Ammon's horn (tissue), 1 donor: ENCODE measurements at places on chromosomes 13 and 19.

GRCh38 chr13:70042193-70042592 is 65.4 kb upstream of the ATXN8OS start:
- DNase-seq, result no peak

DNA sequence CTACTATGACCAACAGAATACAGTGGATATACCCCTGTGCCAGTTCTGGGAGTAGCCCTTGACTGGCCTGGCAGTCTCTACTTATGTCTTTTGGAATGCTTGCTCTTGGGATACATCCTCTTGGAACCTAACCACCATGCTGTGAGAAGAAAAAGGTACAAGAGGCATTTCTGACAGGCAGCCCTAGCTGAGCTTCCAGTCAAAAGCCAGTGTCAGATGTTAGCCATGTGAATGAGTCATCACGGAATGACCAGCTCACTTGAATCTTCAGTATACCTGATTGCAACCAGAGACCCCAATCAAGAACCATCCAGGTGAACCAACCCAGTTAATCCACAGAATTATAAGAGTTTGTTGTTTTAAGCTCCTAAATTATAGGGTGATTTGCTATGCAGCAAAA is 4.1 kb downstream of the CCDC169 start:
- no peak for DNase-seq

DNA sequence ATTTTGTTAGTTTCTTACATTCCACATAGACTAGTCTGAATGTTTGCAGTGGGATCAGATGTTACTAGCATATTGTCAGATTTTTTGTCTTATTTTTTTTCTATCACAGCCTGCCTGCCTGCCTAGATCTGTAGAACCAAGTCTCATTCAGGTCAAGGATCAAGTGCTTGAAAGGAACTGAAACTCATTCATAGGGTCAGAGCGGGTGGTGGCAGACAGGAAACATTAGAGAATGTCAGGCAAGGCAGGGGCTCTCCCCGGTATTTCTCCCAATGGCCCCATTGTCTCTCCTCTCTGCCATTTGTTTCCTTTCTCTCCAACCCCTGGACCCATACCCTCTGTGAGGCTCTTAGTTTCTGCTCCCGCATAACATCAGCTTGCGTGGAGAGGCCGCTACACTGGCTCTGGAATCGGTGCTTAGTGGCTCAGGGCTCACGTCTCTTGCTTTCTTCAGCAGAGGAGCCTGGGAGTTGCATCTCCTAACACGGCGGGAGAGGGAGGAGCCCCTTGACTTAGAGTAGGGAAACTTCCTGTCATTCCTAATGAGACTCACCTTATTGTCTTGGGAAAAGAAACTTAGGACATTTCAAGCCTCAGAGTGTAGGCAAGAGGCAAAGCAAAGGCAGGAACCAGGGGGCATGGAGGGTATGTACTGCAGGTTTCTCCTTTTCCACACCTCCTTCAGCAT is 35.6 kb upstream of the SPATA13 start:
- DNase-seq, result peak; percentile 52

- no peak for DNase-seq
Observed at GRCh38 chr13:47463726-47464125, 537.3 kb downstream of the SUCLA2 start.

DNA sequence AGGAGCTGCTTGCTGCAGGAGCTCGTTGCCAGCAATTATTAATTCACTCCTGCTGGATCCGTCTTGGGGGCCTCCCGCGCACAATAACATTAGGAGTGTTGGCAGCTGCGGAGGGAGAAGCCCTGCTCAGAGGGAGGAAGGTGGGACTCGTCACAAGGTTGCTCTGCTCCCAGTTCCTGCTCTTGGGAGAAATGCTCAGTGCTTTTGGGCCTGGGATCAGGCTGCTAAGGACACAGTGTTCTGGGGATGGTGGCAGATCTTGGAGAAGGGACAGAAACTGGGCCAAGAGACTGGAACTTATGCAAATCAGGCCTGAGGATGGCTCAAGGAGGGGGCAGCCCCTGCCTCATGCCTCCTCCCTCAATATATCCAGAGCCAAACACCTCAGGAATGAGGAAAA is 78.9 kb upstream of the OLFM4 start:
- DNase-seq, result peak; percentile 56

DNA sequence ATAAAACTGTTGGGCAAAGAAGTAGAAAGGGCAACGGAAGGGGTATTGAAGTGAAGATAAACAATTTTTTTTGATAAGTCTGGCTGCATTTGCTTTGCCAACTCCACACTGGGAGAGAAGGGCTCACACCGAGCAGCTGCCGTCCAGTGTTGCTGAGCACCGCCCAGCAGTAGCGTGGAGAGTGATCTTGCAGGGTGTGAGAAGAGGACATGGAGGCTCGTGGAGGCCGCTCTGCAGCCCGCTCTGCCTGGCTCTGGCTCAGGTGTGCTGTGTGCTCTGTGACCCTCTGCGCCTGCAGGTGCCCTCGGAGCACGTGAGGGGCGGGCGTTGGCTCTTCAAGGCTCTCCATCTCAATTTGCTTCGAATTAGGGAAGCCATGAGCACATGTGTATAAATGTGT is 35.9 kb upstream of the TEX29 start:
- DNase-seq, result no peak

DNA sequence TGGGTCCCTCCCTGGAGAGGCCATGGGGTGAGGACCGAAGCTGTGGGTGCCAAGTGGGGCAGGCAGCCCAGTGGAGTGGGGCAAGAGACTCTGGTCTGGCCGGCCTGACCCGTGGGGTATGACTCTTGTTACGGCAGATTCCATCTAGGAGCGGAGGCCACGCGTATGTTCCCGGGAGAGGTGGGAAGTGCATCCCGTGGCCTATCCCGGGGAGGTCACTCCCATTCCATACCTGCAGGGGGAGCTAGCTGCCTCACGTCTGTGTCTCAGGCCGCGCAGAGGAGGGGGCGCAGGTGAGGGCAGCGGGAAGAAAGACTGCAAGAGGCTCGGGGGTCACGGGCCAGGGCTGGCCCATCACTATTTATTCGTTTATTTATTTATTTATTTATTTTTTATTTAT is 4.9 kb downstream of the CSNK1G2 start:
- no peak for DNase-seq

DNA sequence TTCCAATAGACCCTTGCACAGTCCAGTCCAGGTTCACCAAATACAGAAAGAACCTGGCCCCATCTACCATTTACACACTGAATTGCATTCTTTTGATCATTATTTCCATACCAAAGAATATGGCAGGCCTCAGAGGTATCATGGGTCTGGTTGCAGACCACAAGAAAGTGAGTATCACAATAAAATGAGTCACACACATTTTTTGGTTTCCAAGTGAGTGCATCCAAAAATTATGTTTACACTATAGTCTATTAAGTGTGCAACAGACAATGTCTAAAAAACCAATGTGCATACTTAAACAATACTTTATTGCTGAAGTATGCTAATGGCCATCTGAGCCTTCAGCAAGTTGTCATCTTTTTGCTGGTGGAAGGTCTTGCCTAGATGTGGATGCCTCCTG is 105.3 kb downstream of the SPACA7 start:
- DNase-seq, result no peak

DNA sequence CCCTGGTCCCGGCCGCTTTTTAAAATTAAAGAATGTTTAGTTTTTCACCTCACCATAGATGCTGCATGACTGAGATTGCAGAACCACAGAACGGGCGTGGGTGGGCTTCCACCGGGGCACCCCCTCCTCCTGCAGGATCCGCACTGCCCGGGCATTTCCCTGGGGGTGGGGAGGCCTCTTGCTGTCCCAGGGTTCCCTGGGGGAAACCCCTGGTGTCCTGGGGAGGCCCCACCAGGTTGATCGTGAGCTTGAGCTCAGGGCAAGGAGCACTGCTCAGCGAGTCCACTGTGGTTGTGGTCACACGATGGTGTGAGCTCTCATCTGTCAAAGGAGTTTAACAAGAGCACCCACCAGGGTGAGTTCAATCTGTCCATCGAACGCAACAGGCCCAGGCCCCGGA is 11.4 kb upstream of the TCF3 start:
- DNase-seq, result no peak

GRCh38 chr13:52785739-52786138 is 46.1 kb upstream of the CNMD start:
- no peak for DNase-seq
